ENCODE measurements at places on chromosomes 11 and 22.
A peak's percentile ranks its signal among the peaks of the same experiment; 100 is the strongest.

GRCh38 chr11:132862137-132862536, 670.2 kb downstream of the OPCML start:
- no peak for DNase-seq

- DNase-seq = no peak
Measured at GRCh38 chr11:60125956-60126585, 37.6 kb downstream of the MS4A2 start.

DNA sequence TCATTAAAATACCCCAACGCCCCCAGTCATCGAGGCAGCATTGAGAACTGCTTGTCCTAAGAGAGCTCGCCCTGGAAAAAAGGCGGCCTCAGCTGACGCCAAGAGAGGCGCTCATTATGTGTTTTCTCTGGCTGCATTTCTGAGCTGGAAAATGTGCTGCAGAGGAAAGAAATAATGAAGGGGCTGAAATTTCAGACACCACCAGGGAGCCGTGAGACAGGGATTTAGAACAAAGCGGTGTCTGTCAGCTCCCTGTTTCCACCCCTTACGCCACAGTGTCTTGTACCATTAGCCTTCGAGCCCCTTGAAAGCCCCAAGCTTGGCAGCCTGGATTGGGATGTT, 14.4 kb downstream of the USH1C start:
- no peak for DNase-seq

- DNase-seq = no peak
Measured at GRCh38 chr22:48824712-48825651, 1002.7 kb downstream of the BRD1 start.

- no peak for DNase-seq
Measured at GRCh38 chr11:10654811-10655150, 38.8 kb downstream of the IRAG1 start.

DNA sequence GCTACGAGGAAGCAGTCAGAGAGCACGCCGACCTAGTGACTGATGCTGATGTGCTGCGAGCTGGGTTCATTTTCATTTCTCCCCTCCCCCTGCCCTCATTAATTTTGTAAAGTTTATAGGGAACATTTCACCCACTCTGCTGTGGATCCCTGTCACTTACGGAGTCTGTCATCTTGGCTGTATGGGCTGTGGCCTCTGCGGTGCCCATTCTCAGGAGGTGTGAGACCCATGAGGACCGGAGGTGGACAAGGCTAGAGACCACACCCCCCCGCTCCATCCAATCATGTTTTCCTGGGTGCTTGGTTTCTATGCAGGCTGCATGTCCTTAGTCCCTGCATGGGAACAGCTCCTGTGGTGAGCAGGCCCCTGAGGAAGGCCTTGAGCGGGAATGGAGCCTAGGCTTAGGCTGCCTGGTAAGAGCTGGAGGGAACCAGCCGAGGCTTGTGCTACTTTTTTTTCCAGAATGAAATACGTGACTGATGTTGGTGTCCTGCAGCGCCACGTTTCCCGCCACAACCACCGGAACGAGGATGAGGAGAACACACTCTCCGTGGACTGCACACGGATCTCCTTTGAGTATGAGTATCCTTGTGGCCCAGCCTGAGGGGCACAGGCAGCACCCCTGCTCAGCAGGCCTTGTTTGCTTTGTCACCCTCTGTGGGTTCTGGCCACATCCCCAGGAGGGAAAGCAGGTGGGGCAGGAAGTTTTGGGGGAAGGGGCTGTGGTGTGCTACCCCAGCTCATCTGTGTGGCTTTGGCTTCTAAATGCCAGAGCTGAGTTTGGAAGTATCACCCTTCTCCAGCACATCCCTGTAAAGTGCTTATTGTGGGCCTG, 19.1 kb downstream of the CLDN5 start:
- DNase-seq = no peak

DNA sequence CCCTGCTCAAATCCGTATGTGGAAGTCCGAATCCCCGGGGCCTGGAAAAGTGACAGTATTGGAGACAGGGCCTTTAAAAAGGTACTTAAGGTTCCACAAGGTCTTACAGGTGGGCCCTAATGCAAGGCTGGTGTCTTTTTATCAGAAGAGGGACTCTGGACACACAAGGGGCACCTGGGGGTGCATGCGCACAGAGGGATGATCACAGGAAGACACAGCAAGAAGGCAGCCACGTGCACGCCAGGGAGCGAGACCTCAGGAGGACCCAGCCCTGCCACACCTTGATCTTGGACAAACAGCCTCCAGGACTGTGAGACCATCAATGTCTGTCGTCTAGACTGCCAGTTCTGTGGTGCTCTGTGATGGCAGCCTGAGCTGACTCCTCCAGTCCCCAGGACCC, 96.5 kb downstream of the SHANK2 start:
- no peak for DNase-seq

DNA sequence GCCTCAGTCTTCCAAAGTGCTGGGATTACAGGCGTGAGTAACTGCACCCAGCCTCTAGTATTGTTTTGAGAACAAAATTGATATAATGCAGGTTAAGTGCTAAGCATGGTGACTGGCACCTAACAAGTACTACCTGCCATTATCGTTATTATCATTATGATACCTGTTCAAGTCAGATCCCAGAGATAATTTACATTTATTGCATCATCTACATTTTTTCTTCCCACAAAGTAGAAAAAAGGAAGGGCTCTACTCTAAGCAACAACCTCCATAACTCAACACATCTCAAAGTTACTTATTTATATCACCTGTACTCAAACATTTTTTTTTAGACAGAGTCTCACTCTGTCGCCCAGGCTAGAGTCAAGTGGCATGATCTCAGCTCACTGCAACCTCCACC, 42.1 kb downstream of the DCDC1 start:
- DNase-seq = no peak

- DNase-seq = no peak
Measured at GRCh38 chr22:41003976-41004375, 52.8 kb downstream of the RBX1 start.

GRCh38 chr11:76152741-76153570, 53.3 kb downstream of the WNT11 start:
- no peak for DNase-seq

- no peak for DNase-seq
Measured at GRCh38 chr11:44408711-44409470, 99.0 kb upstream of the ALX4 start.

GRCh38 chr11:115765803-115766239, 261.6 kb upstream of the CADM1 start:
- no peak for DNase-seq

GRCh38 chr11:46026606-46027293, 94.5 kb downstream of the PHF21A start:
- DNase-seq = no peak

GRCh38 chr22:29454276-29454675, 15.9 kb downstream of the RFPL1 start:
- DNase-seq = no peak

DNA sequence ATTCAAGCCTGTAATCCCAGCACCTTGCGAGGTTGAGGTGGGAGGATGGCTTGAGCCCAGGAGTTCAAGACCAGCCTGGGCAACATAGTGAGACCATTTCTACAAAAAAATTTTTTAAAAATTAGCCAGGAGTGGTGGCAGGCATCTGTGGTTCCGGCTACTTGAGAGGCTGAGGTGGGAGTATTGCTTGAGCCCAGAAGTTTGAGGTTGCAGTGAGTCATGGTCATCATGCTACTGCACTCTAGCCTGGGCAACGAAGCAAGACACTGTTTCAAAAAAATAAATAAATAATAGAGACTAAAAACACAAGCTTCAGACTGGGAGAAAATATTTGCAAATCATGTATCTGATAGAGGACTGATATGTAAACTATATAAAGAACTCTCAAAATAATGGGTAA, 33.2 kb downstream of the BTBD10 start:
- no peak for DNase-seq

GRCh38 chr22:27210111-27210730, 552.8 kb downstream of the MIAT start:
- no peak for DNase-seq

DNA sequence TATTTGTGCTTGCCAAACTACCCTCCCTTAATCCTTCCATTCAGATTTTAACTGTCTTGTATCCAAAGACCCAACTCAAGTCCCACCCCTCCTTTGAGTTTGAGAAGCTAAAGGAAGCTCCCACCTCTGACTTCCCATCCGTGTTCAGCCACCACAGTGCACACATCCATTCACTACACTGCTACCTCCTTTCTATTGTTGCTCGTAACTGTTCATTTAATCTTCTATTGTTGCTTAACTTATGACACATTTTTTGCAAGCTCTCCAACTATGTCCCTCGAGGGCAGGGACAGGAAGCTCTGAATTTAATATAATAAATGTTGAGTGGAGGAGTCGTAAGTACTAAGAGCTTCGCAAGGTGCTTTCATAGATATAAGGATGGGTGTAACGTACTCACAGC, 10.4 kb downstream of the LARGE1 start:
- DNase-seq = no peak

- no peak for DNase-seq
Measured at GRCh38 chr11:30333405-30333804, 10.5 kb downstream of the ARL14EP start.

DNA sequence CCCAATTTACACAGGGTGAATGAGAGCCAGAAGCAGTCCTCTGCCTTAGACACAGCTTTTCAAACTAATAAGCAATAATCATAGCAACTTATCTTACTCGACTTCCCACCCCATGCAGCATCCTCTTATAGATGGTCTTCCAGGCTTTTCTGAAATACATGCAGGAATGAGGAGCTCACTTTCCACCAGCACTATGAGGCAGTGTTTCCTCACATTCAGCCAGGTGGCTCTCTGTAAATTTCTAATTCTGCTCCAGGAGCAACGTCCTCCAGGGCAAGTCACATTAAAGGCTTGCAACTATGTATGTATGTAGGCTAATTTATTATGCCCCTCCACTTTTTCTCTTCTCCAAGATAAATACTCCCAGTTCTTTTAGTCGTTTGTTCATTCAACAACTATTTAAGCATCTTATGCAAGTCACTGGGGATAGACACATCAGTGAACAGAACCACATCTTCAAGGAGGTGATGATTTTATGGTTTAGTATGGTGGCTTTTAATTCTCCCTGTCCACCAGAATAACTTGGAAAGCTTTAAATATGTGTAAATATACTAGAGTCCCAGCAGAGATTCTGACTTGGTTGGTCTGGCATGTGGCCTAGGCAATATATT, 59.9 kb downstream of the PAK1 start:
- no peak for DNase-seq

- DNase-seq = no peak
Measured at GRCh38 chr11:1084561-1085439, 10.1 kb downstream of the MUC2 start.

DNA sequence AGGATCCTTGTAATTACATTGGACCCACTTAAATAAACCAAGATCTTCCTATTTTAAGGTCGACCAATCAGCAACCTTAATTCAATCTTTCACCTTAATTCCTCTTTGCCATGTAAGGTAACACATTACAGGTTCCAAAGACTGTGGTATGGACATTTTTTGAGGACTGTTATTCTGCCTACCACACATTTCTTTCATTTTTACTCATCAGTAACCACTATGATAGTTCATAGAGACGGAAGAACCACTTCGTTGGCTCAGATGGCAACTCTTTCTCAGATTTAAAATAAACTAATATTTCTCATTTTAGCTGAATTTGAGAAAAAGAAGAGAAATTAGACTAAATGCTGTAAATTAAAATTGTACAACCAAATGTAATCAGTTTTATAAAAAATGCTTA, 96.3 kb downstream of the PAX6 start:
- DNase-seq = no peak

GRCh38 chr11:7056828-7057513, 31.8 kb upstream of the RBMXL2 start:
- DNase-seq = no peak

GRCh38 chr11:44286268-44286880, 23.6 kb downstream of the ALX4 start:
- DNase-seq = no peak

DNA sequence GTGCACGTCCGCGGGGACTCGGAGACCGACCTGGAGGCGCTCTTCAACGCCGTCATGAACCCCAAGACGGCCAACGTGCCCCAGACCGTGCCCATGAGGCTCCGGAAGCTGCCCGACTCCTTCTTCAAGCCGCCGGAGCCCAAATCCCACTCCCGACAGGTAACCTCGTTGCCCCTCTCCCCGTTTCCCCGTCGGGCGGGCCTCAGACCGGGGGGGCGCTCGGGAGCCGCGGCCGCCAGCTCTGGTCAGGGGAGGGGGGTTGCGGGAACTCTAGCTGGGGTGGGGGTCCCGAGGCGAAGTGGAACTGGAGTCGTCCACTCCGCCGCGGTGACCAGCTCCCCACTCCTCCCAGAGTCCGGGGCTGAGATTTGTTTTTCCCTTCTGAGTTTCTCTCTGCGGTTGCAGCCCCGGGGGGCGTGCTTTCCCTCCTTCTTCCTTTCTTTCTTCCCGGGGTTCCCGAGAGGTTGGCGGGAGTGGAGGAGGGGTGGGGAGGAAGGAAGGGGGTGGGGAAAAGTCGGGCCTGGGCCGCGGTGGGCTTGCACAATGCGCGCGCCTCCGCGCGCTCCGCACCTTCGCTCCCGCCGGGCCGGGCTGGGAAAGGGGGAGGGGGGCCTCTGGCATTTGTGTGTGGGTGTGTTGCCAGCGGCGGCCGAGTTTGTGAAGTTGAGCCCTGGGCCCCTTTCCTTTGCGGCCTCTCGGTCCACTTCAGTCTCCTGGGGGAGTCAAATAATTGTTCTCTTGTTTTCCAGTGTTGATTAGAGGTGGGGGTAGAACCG, 952 bp downstream of the YAP1 start:
- DNase-seq = peak; percentile 67

DNA sequence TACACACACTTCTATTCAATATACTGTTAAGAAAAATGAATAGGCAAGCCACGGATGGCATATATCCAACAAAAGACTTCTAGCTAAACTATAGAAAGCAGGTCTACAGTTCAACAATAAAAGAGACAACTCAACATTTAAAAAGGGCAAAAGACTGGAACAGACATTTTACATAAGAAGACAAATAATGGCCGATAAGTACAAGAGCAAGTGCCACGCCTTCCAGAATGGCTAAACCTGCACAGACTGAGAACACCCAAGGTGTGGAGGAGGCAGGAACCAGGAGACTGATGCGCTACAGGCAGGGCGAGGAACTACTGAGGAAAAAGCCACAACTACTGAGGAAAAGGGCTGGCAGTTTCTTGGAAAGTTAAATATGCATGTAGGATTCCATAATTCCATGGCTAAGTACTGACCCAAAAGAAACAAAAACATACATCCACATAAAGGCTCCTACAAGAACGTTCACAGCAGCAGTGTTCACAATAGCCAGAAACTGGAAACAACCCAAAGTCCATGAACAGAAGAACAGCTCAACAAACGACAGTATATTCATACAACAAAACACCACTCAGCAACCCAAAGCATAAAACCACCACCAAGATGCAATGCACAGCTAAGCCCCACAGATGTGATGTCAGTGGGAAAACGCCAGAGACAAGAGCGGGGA, 9.6 kb upstream of the MOB2 start:
- no peak for DNase-seq

- no peak for DNase-seq
Measured at GRCh38 chr11:72609476-72609875, 64.7 kb downstream of the PDE2A start.

GRCh38 chr11:44746894-44747293, 20.1 kb downstream of the TSPAN18 start:
- no peak for DNase-seq

- DNase-seq = no peak
Measured at GRCh38 chr11:107259811-107260221, 197.8 kb downstream of the CWF19L2 start.

- DNase-seq = no peak
Measured at GRCh38 chr11:129888451-129888850, 6.9 kb downstream of the NFRKB start.

- DNase-seq = no peak
Measured at GRCh38 chr11:128832121-128832497, 35.0 kb downstream of the KCNJ1 start.
